ENCODE measurements at places on chromosomes 6 and 20.

GRCh38 chr20:32674362-32674789 lies 635 bp upstream of the C20orf203 start:
- DNase-seq, result peak; percentile 45

DNA sequence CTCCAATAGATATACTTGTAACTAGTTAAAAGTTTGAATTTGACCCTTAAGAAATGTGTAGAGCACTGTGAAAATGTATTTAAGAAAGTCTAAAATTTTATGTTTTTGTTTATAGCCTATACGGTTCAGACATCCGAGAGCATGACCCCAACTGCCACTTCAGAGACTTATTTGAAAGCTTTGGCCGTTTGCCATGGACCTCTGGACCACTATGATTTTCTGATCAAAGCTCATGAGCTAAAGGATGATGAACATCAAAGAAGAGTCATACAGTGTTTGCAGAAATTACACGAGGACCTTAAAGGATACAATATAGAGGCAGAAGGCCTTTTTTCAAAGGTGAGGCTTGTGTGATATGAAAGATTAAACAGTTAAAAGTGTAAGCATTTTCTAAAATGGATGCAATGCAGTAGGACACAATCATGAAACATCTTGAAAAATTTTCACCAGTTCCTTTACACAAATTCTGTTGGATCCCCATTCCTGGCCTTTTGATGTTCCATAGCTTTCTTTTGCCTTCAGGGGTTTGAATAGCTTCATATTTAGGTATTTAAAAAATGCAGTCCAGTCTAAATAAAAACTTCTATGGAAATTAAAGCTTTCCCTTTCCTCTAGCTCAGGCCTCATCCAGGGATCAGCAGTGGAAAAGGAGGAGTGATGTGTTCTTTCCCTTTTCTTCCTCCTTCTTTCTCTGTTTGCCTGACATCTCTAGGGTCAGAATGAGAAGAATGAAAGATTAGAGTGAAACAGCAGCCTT lies 29.0 kb downstream of the AFG1L start:
- DNase-seq, result no peak

DNA sequence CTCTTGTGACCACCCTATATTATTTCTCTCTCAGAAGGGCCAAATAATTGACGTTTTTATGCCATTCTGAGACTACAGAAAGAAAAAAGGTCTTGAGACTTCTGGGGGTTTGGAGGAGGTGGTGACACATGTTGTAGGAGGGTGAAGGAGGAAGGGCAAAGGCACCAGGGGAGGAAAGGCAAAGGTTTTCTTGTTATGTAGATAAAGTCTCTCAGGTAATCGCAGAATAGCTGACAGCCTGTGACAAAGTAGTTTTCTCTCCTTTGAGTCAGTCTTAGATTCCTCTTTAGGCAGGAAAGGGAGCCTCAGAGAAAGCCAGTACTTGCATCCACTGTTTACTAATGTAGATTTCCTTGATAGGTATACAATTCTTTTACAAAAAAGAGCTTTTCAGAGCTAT lies 23.6 kb downstream of the OR2B2 start:
- DNase-seq, result no peak

GRCh38 chr6:26459023-26459810 lies 1.5 kb downstream of the BTN2A1 start:
- DNase-seq, result no peak

- no peak for DNase-seq
These were observed 134.8 kb downstream of the DTNBP1 start for GRCh38 chr6:15527838-15528617.

DNA sequence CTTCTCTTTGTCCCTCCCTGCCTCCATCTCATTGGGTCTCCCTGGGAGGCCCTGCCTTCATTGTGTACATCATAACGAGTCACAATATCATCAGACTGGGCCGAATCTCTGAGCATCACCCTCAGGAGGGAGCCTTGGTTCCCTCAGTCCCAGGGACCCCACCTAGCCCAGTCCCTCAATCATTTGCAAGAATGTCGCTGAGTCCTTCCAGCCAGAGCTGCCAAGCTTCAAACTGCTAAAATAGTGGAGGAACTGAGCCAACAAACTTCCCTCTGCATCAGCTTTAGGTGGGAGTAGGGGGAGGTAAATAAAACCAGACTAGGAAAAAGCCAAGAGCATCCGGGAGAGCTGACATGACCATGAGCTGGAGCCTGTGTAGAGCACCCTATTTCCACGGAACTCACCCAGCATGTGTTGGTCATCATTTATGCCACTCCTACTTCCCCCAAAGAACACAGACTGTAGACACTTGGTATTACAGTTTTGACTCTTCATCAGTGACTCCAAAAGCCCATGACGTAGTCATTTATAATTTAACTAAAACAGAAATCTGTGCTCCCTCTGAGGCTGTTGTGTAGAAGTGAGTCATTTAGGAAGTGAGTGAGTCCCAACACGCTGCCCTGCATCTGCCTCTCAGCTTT lies 28.8 kb upstream of the IL17A start:
- no peak for DNase-seq

- DNase-seq, result no peak
These were observed 643 bp upstream of the SLC35D3 start for GRCh38 chr6:136921381-136921935.

- DNase-seq, result no peak
These were observed 147.0 kb downstream of the CDKAL1 start for GRCh38 chr6:20681243-20681684.

Data from activated T-helper 9 cell treated with anti-CD3 and anti-CD28 coated beads, Interleukin-2, amount 50 U/mL, for 16 hours (primary cell).